ENCODE measurements at places on chromosomes 11 and 22.
A peak's percentile ranks its signal among the peaks of the same experiment; 100 is the strongest.

GRCh38 chr11:64226507-64227051 is 505 bp downstream of the NUDT22 start:
- DNase-seq = peak; percentile 62

- DNase-seq = no peak
Measured at GRCh38 chr22:33073989-33074418, 15.8 kb upstream of the SYN3 start.

- DNase-seq = no peak
Measured at GRCh38 chr11:18254781-18255361, 6.4 kb upstream of the SAA2 start.

- DNase-seq = no peak
Measured at GRCh38 chr11:76835928-76836612, 24.6 kb upstream of the ACER3 start.

DNA sequence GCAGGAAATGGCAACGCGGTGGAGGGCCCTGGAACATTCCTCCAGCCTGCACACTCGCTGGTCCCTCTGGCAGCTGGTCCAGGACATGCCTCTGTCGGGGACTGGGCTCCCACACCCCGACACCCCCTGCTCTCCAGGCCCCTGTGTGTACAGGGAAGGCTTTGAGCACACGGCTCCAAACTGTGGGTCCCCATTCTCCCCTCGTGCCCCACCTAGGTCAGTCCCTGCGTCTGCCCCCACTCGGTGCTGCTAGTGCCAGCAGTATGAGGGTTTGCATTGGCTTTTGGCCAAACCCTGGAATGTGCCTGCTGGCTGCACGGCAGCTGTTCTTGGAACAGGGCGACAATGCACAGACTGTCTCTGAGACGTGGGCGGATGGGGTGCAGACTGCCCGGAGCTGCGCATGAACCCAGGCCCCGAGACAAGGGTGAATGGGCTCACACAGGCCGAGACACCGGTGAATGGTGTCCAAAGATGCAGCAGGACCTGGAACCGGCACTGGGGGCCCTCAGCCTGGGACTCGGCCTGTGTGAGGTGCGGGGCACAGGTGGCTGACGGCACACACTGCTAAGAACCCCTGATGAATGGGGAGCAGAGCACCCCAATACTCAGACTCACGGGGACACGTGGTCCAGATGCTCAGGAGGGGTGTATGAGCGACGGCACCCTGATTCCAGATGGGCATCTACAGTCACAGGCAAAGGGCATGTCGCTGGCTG is 7.5 kb upstream of the SYT8 start:
- no peak for DNase-seq

DNA sequence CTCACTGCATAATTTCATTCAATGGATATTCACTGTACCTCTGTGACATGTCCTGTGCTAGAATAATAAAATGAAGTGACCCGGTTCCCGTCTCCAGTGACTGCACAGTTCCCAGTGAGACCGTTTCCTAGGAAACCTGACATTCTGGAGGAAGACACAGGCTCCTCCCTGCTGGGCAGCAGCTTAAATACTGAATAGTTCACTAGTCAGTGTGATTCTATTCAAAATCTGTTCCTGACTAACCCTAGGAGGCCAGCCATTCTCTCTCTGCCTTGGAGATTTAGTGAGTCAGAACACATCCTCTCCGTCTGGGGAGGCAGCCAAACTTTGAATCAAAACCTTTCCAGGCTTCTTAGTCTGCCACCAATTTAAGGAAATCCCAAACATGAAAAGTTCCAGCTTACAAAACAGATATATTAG is 11.3 kb downstream of the TRIM66 start:
- no peak for DNase-seq

DNA sequence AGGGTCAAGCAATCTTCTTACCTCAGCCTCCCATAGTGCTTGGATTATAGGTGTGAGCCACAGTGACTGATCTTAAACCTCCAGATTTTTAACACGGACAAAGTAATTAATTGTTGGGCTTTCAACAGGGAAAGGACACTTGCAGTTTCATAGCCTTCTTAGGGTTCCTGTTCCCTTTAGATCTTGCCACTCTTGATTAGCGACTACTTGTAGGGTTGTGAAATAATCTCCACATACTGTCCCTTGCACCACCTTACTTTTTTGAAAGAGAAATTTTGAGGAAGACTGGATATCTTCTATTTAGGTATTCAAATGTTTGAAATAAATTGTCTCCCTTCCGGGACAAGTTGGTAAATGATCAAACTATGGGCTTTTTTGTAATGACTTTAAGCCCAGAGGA is 7.6 kb downstream of the MS4A4E start:
- DNase-seq = no peak

Measured in thymus (tissue), 14 donors.